ENCODE measurements at places on chromosomes 11 and 22.

DNA sequence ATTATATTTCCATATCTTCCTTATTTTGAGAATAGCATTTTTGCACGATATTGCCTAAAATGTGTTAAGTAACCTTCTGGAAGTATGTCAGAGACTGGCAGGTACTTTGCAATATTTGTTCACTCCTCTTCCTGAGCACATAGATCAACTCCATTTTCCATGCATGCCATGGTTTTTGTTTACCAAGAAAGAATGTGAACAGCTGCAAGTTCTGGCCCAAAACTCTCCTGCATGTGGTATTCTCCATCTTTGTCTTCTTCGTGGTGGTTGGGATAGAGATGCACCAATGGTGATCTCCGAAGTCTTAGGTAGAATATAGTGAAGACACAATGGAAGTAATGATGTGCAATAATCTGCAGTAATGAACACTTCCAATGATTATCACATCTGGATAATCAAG, 2241.0 kb upstream of the RAG2 start:
- DNase-seq = no peak

DNA sequence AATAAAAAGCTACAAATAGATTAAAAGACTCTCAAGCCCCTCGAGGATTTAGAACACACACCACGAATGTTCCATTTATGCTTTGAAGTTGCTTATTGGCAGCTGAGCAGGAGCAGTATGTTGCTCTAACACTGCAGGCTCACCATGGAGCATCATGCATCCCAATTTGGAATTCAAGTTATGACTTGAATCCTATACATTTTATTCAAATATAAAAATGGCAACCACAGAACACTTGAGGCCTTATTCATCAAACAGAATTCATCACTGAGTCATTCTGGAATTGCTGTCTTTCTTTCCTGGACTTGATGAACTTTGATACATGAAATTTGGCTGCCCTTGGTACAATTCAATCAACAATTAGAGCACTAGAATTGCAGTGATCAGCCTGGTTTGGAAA, 24.5 kb upstream of the BLID start:
- no peak for DNase-seq

GRCh38 chr22:23245045-23245798, 64.9 kb downstream of the BCR start:
- no peak for DNase-seq

DNA sequence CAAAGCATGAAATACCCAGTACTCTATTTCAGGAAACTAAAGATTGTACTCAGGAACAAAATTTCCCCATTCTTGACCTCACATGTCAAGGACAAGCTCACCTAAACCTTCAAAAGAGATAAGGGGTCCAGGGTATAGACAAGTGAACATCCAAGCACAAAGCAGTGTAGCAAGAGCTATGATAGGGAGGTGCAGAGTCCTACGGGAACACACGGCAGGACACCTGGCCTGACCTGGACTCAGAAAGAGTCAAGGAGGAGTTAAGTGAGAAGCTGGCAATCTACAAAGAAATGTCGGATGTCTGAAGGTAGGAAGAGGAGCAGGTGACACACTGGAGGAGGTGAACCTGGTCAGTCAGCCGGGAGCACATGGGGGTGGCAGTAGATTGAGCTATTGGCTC, 67.1 kb upstream of the LDLRAD3 start:
- no peak for DNase-seq

DNA sequence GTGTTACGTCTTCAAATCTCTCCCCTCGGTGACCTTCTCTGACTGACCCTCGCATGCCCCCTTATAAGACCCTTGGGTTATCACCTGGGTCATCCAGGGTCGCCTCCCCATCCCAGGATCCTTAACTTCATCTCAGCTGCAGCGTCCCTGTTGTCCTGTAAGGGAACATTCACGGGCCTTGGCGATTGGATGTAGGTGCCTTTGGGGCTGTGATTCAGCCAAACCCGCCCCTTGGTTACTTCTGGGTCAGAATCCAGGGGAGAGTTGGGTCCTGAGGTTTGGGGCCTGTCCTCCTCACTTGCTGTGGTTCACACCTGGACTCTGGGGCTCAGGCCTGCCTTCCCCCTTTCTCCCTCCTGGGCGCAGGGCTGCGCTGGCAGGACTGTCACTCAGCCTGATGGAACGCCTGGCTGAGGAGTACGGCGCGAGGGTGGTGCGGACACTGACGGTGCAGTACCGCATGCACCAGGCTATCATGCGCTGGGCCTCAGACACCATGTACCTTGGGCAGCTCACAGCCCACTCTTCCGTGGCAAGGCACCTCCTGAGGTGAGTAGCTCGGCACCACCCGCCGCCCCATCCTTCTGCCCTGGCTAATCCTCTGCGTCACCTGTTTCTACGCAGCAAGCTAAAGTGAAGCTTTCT, 29.4 kb downstream of the IGHMBP2 start:
- DNase-seq = no peak

- DNase-seq = no peak
Measured at GRCh38 chr22:49403102-49403501, 424.6 kb downstream of the BRD1 start.

- DNase-seq = no peak
Measured at GRCh38 chr11:100105982-100106358, 581.1 kb upstream of the ARHGAP42 start.

DNA sequence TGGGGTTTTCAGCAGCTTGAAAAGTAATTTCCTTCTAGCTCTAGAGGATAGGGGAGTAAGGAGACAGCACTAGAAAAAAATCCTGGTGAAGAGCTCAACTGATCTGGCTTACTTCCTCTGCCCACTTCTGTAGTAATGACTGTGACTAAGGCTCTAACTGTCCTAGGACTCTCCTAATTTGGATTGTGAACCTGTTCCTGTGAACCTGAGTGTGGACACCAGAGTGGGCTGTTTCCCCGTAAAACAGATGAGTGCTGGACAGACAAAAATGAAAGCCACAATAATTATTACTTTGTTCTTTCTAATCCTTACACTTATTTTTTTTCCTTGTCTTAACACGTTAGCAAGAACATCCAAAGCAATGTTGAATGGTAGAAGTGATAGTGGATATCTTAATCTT, 154.1 kb downstream of the AASDHPPT start:
- no peak for DNase-seq

DNA sequence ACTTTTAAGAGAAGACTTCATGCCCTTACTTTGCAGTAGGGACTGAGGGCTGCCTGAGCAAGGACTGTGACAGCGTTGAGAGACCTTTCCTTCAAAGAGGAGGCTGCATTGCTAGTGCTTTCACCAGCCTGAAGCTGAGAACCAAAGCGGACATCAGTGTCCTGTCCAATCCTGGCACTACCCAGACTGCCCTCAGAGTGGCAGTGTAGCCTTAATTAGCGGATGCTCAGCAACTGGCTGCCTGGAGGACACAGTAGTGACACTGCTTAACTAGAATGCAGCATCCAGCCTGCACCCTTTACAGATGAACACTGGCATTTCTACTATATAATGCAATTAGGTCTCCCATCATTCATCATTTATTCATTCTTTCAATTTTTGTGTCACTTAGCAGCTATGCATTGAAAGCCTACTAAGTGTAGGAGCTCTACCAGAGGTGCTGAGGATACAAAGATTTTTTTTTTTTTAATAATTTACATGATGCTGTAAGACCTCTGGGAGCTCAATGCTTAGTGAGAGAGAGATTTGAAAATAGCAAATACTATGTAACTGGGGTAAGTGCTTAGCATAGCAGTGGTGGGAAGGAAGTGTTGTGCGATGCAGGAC, 36.9 kb upstream of the SLC36A4 start:
- DNase-seq = peak; percentile 64

- no peak for DNase-seq
Measured at GRCh38 chr11:68002938-68003845, 705 bp downstream of the UNC93B1 start.

- DNase-seq = no peak
Measured at GRCh38 chr11:131300439-131300717, 70.0 kb upstream of the NTM start.

GRCh38 chr11:5922749-5923426, 19.2 kb upstream of the OR56A3 start:
- DNase-seq = no peak

DNA sequence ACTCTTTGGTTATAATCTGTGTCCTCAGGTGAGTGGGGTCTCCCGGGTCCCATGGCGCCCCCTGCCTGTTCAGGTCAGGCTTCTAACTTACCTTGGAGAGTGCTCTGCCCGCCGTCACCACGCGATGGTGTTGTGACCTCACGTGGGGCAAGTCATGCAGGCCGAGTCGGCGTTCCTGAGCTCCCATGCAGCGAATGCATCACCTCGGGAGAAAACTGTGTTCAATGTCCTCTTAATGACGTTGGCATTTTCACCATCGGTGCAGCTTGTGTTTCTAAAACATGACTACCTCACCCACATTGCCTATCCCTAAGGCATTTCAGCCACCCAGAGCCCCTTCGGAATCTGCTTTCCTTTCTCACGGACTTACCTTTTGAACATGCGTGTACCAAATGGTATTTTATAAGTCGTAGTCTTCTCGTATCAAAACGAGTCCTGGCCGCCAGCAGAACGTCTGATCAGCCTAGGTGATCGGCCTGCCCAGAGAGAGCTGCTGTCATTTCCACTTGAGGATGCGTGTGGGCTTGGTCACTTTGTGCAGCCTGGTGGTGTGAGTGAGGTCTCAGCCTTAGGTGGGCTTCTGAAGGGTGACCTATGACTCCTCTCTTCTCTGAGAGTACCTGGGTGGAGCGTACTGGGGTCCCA, 64.8 kb downstream of the TBC1D22A start:
- DNase-seq = no peak

GRCh38 chr11:73100578-73100977, 41.5 kb downstream of the FCHSD2 start:
- no peak for DNase-seq

DNA sequence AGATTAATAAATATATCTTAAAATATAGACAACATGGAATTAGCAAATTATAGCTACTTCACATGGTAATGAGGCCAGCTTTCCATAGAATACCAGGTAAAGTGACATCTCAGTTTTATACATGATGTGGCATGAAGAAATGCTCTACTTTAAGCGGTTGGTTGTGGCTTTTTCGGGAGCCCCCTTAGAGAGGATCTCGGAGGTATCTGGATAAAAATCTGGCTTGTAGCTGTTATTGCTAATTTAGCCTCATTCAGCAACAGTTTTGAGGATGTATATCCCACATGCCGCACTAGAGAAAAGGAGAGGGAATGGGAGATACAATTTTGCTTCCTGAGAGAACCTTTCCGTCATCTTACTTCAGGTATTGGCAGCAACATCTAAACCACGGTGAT, 24.0 kb upstream of the TOP3B start:
- DNase-seq = no peak

- DNase-seq = no peak
Measured at GRCh38 chr11:61555051-61555969, 25.6 kb downstream of the SYT7 start.

DNA sequence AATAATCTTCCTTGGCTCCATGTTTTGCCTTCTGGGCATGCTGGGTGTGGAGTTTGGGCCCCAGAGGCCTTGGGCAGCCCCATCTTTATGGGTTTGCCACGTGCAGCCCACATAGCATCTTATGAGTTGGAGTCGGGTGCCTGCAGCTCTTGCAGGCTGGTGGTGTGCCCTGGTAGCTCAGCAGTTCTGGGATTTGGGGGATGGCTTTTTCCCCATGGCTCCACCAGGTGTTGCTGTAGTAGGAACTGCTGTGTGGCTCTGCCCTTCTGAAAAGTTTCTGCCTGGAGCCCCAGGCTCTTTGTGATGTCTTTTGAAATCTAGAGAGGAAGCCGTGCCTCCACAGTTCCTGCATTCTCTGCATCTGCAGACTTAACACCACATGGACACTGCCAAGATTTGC, 16.8 kb downstream of the EED start:
- DNase-seq = no peak

- no peak for DNase-seq
Measured at GRCh38 chr11:70109006-70109405, 30.9 kb downstream of the ANO1 start.

DNA sequence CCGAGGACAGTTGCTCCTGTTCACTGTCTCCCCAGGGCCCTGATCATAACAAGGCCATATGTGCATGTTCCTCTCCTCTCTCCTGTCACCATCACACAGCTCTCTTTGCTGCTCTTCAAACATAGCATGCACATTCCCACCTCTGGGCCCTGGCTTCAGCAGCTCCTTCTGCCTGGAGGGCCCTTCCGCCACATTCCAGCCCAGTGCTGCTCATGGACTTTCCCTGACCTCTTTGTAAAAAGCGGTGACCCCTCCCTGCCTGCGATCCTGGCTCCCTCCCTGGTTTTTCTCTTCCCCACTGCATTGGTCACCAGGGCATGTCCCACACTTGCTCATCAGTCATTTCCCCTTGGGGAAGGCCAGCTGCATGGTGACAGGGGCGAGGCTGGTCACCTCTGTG, 98.2 kb downstream of the MYO18B start:
- no peak for DNase-seq

DNA sequence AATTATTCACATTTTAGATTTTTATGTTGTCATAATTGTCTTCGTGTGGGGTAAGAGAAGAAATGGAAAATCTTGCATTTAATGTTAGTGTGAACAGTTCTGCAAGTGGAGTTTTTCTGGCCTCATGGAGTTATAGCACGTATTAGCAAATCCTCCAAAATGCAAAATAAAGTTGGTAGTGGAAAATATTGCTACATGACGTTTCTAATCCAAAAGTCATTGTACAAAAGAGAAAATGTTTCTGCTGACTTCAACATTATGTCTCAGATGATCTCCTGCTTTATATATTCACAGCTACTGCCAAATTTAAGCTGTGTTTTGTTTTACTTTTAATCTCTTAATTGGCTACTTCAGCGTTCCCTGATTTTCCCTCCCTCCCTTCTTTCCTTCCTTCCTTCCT, 1804.0 kb upstream of the RAG2 start:
- no peak for DNase-seq

- no peak for DNase-seq
Measured at GRCh38 chr22:49320714-49321476, 506.8 kb downstream of the BRD1 start.

DNA sequence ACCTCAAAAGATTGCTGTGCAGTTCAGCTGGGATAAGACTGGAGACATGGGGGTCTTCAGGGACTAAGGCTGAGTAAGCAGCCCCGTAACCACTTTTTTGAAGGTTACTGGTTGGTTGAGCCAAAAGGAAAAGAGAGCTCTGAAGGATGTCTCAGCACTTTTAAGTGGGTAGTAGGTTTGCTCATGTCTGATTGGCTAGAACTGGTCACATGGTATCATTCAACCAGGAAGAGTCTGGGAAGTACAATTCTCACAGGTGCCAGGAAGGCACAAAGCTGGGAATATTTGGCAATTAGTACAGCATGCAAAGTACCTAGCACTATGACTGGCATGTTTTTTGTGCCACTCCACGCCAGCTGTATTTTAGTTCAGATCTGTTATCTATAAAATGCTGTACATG, 58.1 kb downstream of the SNX19 start:
- DNase-seq = no peak
